ENCODE measurements at places on chromosomes 11 and 22.

DNA sequence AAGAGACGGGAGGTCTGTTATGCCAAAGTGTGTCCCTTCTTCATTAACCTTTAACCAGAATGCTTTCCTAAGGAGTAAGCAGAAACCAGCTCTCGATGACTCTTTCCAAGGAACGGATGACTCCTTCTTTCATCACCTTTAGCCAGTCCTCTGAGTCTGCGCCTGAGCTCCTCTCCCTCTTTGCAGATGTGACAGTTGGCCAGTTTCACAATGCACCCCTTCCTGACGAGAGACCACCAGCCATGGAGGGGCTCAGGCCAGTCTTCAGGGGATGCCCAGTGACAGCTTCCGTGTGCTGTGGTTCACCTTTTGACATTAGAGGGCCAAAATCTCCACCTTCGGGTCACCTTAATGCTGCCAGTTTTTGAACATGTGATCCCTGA, 826.1 kb downstream of the TBC1D22A start:
- DNase-seq, result no peak

DNA sequence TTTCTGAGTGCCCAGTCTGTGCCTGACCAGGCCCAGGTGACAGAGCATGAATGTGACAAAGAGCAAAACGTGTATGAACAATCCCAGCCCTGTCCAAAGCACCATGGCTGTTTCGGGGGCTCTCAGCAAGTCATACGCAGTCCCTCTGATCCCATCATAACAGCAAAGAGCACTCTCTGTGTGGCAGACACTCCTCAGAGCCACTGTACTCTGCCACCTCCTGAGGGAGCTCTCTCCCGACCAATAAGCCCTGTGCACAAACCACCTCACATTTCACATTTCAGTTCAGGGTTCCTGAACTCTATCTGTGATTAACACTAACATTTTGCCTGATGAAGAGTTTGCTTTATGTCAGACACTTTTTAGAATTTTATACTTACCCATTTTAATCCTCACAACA, 6.6 kb downstream of the DGCR2 start:
- no peak for DNase-seq

GRCh38 chr22:30564045-30564760, 10.3 kb downstream of the GAL3ST1 start:
- DNase-seq, result no peak

GRCh38 chr22:36734171-36735058, 30.9 kb upstream of the CACNG2 start:
- DNase-seq, result no peak

DNA sequence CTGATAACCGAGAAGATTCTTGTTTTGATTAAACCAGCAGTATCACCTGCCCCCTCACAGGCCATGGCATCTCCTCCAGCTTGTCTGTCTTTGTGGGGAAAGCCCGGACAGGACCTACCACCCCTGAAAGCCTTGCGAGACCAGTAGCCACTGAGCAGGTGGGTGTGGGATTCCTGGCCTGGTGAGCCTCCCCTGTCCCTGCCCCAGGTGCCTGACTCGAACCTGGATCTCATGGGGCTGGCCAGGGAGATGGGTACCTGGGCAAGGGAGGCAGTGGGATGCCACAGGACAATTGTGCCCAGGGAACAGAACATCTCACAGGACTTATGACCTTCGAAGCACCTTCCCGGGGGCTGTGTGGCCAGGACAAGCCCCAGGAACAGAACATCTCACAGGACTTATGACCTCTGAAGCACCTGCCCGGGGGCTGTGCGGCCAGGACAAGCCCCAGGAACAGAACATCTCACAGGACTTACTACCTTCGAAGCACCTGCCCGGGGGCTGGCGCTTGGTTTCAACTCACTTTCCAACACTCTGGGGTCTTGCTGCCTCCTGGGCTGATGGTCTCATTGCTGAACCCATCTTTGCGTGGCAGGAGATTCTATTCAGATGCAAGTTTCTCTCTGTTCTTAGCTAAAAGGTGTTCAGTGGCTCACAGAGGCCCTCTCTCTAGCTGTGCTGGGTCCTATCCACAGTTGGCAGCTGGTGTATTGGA, 854.5 kb downstream of the BRD1 start:
- DNase-seq, result no peak

- no peak for DNase-seq
Measured at GRCh38 chr11:128872094-128872493, 5.0 kb upstream of the KCNJ1 start.

- no peak for DNase-seq
Measured at GRCh38 chr11:99693941-99694492, 673.3 kb downstream of the CNTN5 start.

- DNase-seq, result no peak
Measured at GRCh38 chr22:40263191-40263590, 83.1 kb upstream of the ADSL start.

DNA sequence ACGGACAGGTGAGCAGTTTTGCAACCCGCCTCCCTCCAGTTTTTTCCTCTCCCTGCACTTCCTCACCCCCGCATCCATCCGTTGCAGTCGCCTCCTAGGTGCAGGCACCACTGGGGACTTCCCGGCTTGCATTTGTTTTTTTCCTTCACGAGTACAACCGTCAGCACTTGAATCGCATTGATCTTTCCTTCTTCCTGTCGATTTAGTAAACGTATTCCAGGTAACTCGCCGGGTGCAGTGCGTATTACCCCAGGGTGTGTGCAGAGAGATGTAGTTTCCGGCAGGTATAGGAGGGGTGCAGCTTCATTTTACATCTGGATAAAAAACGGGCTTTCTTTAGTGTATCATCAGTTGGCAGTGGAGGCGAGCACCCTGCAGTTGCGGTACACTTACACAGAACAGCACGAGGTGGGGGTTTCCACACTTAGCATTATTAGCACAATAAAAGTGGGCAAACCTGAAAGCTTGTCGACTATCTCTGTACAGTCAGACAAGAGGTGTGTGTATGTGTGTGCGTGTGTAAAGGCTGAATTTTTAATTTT, at the start of gene SORL1-AS1:
SORL1-AS1 (minus strand) TSS at position 359 of the 542 bp plus-strand sequence.
- no peak for DNase-seq

GRCh38 chr22:19678949-19679521, 35.3 kb upstream of the SEPTIN5 start:
- DNase-seq, result no peak

DNA sequence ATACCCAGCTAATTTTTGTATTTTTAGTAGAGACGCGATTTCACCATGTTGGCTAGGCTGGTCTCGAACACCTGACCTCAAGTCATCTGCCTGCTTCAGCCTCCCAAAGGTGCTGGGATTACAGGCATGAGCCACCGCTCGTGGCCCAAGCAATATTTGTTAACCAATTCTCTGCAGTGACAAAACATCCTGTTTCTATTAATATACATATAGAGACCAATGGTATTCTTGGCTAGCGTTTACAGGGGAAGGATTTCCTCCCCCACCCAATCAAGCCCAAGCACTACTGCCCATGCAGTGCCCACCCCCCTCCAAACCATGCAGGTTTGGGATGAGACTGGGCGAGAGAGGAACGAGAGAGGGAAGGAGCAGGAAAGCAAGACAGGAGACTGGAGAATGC, 53.1 kb downstream of the APOL3 start:
- DNase-seq, result no peak

GRCh38 chr22:24380220-24380904, 47.0 kb upstream of the ADORA2A start:
- no peak for DNase-seq

DNA sequence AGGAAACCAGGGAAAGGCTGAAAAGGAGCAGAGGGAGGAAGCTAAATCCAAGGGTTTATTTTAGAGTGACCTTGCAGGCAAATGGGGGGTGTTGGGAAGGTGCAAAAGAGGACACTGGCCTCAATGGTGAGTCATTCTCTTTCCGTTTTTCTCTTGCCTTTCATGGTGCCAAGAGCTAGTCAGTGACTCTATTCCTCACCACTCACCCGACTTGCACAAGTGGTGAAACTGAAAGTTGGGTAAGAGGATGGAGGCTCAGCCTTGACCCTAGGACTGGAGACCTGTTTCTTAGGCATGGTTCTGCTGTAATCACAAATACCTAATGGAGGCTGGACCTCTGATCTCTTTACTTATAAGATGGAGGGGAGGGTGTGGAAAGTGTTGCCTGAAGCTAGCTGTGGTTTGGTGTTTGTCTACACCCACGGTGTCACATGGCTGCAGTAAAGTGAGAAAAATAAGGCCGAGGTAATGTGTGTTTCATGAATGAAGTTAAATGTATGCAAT, 67.3 kb upstream of the CREB3L1 start:
- peak; percentile 96 for DNase-seq

GRCh38 chr22:40105755-40106154, 72.0 kb upstream of the TNRC6B start:
- no peak for DNase-seq

DNA sequence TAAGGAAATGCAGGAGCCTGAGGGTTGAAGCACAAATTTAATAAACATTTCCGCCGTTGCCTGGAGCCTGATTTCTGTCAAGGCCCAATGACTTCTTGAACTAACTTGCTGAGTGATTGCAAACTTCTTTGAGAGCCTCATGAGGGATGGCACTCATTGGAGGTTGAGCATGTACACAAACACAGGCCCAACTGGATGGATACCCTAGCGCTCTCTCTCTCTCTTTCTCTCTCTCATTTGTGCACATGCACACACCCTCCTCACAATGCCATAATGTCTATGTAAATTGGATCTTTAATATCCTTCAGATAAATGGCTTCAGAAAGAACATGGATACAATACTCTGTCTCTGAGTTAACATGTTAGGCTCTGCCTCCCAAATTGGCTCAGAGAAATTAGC, 597.7 kb upstream of the CADM1 start:
- no peak for DNase-seq

Measured in AML-193 (cell line).